Bone marrow (tissue), 2 donors: ENCODE measurements at places on chromosomes 1 and 21.

DNA sequence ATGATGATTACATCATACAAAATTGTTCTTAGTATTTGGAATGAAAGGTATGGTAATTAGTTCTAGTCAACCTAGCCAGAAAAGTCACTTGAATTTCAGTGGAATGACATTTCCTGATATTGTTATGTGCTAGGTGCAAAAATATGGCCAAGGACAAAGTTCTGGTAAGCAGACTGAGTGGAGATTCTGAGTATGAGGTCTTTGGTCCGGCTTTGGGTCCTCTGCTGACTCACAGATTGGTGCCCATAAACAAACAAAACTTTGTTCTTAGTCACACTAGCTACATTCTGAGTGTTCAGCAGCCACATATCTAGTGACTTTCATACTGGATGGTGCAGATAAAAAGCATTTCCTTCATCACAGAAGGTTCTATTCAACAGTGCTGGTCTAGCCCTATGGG, 206.1 kb downstream of the ZNF648 start:
- DNase-seq = no peak

- DNase-seq = no peak
Measured at GRCh38 chr1:10980094-10980577, 32.3 kb upstream of the TARDBP start.

GRCh38 chr1:171901245-171901644, 59.9 kb downstream of the DNM3 start:
- no peak for DNase-seq

GRCh38 chr1:203117611-203118575, 9.6 kb upstream of the ADORA1 start:
- DNase-seq = peak; percentile 13

DNA sequence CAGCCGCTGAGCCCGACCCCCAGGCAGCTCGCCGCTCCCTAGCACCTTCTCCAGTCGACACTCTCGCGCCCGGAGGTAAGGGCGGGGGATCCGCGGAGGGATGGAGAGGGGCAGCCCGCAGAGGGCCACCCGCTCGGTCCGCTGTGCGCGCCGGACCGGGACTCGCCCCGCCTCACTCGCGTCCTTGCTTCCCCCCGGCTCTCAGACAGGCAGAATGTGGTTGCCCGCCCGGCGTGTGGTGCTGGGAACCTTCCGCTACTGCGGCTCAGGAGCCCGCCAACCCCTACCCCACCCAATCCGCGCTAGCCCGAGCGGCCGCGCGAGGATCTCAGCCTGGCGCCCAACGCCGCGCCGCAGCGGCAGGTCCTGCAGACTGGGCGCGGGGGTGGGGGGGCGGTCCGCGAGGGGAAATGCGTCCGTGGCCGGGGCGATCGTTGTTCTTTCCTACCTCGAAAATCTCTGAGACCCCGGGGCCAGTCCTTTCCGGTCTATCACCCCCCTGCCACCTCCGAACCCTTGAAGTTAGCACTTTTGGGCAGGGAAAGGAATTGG, 404 bp downstream of the LRRC8C start:
- DNase-seq = no peak

- DNase-seq = no peak
Measured at GRCh38 chr1:187157552-187157951, 328.8 kb downstream of the PLA2G4A start.

DNA sequence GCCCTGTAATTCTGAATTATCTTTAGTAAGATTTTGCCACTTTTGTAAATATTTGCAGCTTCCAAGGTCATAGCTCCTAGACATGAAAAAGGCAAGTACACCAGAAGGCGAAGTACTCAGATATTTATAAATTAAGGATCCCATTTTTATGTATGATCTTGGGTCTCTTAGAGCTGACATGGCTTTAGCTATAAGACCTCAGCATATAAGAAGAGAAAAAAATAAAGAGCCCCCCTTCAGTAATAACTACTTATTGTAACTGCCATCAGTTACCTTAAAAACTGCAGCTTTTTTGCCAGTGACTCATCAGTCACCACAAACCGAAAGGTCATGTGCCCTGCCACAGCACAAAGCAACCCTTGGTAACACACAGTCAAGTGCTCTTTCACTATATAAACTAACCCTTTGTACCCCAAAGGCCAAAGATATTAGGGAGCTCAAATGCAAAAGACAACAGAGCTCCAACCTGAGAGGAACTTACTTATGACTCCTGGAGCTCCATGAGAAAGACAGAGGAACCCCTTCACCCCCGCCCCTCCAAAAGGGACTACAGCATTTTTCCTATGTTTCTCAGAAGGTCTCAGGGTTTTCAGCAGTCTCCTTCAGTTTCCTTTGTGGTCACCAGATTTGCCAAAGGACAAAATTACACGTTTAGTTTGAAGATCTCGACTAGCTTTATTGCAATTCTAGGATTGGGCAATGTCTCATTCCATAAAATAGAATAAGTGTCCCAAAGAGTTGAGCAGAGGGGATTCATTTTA, 219.8 kb upstream of the DUSP10 start:
- peak; percentile 68 for DNase-seq

DNA sequence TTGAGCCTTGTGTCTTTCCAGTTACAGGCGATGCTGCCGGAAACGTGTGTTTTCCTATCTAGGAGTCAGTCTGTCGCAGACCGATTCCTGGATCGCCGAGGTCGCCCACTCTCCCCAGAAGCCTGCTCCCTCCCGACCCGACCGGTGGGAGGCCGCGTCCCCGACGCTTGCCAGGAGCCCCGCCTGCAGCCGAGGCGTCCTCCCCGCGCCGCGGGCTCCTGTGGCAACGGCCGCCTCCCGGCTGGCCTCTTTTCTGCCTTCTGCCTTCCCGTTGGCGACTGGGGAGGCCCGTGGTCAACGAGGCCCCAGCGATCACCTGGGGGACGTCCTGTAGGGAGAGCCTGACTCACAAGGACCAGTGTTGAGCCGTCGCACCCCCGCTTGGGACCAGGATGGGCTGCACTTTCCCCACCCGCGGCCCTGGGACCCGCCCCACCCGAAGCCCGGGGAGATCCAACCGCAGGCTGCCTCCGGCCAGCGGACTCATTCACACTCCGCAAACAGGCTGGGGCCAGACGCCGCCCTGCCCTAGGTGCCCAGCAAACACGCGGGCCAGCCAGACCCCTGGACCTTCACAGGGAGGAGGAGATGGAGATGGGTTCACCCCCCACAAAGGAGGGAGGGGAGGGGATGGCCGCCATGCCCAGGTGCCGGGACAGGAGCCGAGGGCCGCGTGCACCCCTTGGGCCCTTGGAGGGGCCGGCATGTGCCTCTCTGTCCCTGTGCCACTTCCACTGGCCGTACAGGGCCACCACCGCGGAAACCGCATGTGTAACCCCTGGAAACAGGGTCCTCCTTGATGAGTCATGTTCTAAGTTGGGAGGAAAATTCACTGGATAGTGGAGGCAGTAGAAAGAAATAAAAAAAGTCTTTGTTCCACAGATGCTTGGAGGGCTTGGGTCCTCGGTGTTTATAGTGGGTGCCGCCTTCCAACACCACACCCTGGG, 7.2 kb upstream of the COL6A1 start:
- DNase-seq = no peak

DNA sequence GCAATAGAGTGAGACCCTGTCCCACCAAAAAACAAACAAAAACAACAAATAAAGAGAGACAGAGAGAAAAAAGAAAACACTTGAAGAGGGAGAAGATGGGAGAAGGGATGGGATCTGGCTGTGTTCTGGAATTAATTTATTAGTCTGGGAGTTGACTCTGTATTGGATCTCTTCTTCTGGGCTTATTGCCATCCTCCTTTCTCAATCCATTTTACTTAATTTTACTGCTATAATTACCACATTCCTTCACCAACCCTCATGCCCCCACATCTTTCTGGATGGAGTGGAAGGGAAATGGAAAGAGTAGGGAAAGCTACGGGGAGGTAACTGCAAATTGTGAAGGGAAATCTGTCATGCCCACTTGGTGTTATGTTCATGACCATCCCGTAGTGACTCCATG, 42.9 kb downstream of the FMN2 start:
- no peak for DNase-seq

- no peak for DNase-seq
Measured at GRCh38 chr1:24276791-24277190, 42.4 kb upstream of the GRHL3 start.

DNA sequence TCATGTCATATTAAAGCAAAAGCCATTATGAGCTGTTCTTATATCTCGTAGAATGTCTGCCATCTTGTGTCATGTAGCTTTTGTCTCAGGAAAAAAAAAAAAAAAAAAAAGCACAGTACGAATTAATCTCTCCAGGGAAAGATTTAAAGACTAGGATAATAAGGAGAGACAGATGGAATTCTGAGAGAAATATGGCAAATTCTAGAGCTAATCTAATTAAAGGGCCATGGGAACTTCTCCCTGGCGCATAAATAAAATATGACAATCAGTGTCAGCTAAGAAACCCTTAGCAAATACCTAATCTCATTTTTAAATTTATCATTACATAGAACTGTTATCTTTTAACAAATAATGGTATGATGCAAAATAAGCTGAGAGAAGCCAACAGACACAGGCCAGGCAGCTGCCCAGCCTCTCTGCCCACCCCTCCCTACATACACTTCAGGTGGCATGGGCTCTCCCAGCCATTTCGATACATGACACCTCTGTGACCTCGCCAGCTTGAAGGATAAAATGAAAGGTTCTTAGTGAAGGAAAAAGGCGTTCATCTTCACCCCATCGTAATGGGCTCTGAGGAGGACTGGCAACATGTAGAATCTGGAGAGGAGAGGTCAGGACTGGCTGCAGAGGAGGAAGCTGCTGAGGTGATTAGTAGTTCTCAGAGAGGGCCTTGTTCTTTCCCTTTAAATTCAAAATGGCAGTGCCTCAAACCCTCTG, 39.8 kb downstream of the DISC1 start:
- no peak for DNase-seq

GRCh38 chr1:30887485-30888315, 20.9 kb downstream of the SDC3 start:
- no peak for DNase-seq

- DNase-seq = no peak
Measured at GRCh38 chr1:38489844-38490270, 369.7 kb downstream of the RRAGC start.

DNA sequence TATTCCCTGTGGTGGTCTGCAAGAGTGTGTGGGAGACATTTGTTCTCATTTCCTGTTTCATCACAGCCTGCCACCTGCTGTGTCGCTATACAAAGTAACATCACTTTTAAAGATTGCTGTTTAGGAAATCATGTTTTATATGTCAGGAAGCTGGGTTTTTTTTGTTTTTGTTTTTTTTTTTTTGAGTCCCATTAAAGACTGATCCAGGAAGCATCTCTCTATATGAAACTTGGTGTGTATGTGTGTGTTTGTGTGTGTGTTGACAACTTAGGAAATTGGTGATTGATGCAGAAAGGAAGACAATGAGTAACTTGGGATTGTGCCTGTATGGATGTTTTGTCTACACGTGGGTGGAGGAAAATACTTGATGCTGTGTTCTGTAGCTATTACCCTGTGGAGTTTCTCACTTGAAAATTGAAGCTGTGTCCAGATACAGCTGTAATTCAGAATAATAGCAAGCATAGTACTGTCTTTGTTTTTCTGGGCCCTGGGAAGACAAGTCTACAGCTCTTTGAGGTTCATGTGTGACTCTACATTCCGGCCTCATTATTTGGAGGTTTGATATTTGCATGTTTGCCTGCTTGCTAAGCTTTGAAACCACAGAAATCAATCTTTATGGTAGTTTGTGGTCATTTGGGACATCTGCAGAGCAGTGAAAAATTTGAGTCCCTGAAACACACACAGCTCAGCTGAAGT, 47.9 kb downstream of the LAMC1 start:
- DNase-seq = no peak

DNA sequence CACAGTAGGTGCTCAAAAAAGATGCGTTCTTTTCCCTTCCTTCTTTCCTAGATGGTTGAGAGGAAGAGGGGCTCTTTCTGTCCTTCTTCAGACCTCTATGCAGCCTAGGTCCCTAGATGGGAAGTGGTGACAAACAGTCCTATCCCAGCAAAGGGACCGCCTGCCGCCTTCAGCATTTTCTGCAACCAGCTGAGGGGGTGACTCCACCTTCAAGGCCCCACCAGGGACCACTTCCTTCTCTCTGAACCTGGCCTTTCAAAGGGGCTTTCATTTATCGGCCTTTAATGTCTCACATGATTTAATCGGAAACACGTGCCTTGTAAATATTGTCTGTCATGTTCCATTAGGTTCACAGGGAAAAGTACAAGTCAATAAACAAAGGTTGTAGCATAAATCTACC, 32.6 kb downstream of the GLIS1 start:
- DNase-seq = no peak

- no peak for DNase-seq
Measured at GRCh38 chr1:43293176-43293575, 7.6 kb upstream of the TIE1 start.

DNA sequence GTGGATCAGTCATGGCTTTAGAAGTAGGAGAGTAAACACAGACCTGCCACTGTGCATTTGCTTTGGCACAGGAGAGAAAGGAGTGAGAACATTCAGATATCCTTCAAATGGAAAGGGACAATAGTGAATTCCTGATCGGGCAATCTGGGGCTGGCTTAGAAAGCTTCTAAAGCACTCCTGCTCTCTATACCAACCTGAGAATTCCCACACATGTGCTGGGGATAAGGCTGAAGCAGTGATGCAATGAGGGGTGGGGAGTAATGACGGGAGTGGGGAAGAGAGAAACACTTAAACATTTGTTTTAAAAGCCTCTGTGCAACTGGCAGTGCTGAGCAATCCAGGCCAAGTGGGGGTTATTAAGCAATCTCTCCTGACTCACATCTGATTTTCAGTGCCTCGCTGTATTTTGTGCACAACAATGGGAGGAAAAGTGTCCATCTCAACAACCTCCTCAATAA, 108.8 kb downstream of the KIAA0319L start:
- no peak for DNase-seq

DNA sequence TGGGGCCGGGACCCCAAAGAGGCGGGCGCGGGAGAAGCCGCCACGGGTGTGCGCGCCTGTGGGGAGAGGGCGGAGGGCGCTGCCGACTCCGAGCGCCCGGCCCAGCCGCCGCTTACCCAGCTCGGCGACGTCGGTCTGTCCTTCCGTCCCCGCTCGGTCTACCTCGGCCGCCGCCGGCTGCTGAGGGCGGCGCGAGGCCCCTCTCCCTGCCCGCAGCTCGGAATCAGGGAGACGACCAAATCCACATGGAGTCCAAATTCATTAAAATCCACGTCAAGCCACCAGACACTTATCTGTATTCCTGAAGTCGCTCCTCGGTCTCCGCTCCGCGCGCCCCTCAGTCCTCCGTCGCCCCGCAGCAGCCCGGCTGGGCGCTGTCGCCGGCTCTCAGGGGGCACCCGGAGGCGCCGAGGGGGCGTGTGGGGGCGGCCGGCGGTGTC, 637 bp downstream of the PLXNA2 start:
- DNase-seq = no peak

DNA sequence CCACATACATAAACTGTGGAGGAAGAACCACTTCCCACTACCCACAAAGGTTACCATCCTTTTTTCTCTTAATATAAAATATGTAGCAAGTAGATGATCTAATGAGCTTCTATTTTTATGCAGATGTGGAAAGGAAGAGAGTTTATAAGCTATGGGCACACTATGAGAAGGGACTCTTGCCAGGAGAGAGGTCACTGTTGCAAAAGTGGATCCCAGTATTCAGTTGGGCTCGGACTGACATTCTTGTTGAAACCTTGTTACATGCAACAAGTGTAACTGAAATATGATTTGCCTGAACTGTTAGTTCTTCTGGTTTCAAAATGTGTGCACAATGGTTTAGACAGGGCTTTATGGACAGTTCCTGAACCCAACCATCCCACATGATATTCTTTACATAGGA, 397.4 kb upstream of the PKN2 start:
- DNase-seq = no peak
